ENCODE measurements at places on chromosomes 6 and 20.

- DNase-seq = no peak
These were observed 177.7 kb downstream of the MRPL14 start for GRCh38 chr6:43949551-43949991.

DNA sequence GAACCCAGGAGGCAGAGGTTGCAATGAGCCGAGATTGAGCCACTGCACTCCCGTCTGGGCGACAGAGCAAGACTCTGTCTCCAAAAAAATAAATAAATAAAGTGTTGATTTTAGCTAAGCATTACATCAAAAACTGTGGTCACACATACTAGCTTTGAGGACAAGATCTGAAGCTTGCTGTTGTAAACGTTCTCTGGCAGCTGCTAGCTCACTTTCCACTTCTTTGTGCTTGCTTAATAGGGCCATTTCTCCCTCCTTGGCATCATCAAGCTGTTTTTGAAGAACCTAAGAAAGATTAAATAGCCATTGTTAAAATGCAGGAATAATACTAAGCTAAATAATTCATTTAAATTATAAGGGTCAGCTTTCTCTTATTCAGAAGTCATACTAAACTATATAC is 55.7 kb downstream of the FAM184A start:
- no peak for DNase-seq

DNA sequence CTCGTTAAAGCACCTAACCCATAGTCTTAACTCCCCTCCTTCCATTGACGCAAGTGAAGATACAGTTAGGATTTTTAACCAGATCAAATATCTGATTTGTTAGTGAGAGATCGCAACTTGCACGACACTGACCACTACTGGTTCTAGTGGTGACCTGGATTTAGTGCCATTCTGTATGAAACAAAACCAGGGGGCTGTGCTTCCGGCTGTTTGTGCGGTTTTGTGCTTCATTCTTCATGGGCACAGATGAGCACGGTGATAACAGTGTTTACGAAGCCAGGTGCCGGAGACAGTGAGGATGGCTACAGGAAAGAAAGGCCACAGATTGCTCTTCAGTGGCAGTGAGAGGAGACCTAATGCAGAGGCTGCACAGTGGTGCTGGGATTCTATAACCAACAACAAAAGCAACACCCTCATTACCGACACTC is 75.5 kb downstream of the NOL4L start:
- DNase-seq = peak; percentile 48

DNA sequence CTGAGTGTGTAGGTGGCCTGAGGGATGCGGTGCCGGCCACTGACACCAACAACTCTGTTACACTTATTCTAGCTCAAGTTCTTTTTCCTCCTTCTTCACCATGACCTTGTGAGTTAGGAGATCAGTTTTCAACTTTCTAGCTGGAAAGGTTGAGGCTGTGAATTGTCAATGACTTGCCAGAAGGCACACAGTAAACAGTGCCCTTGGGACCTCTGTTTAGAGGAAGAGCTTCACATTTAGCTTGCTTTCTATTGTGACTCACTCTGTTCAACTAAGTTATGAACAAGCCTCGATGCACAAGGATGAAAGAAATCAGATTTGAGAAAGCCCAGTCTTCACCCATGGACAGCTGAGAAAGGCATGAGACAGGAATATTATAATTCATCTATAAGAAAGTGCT is 455.6 kb downstream of the MAFB start:
- DNase-seq = no peak

DNA sequence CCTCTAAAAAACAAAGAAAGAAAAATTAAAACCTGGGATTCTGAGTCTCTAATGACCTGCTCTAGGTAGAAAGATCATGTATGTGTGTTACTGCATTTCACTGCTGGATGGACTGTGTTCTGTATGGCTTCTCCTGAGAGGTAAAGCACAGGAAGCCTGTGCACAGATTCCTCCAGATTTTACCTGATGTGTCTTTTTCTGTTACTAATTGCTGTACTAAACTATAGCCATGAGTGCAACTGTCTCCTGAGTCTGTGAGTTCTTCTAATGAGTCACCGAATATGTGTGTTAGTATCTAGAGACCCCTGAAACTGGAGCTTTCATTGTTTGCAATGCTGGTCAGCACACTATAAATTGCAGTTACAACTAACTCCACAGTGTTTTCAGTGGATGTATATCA is 270.8 kb downstream of the CDKAL1 start:
- DNase-seq = no peak

DNA sequence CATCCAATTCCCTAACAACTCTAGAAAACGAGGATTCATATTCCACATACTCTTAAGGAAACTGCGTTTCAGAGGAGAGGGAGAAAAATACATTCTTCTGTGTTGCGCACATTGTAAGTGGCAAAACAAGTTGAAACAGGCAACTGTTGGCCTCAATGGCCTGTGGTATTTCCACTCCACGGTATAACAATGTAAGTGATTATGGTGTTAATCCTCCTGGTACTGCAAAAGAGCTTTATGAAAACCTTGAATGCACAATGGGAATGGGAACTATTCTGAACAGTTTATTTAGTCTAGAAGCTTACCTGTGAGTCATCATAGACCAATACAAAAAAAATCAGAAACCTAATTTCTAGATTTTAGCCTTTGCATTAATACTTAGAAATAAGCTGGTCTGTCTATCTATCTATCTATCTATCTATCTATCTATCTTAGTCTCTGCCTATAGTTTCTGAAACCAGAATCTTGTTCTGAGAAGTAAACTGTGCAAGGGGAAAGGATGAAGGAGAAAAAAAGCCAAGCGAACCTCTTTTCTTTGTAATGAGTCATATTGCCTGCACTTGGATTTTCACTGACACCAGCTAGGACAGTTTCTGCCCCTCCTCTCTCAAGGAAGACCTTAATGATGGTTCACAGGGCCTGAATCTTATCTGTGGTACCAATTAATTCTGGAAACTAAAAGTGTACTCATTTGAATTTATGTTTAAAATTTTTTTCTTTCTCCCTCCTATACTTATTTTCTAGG is 101.5 kb downstream of the RNF144B start:
- DNase-seq = no peak

DNA sequence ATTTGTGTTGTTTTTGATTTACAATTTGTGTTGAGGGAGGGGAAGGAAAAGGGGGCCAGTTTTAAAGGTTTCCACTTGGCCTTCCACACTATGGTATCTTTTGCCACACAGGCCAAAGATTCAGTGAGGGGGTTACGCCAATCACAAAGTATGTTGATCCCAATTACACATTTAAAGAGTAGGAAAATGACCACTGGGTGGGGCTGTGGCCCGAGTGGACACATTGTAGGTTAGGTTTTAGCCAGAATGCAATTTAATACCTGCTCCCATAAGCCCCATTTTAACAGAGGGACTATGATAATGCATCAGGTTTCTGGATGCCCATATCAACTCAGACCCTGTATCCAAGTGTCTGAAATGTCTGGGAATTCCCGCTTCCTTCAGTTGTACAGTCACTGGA is 15.6 kb downstream of the VGLL2 start:
- DNase-seq = no peak

DNA sequence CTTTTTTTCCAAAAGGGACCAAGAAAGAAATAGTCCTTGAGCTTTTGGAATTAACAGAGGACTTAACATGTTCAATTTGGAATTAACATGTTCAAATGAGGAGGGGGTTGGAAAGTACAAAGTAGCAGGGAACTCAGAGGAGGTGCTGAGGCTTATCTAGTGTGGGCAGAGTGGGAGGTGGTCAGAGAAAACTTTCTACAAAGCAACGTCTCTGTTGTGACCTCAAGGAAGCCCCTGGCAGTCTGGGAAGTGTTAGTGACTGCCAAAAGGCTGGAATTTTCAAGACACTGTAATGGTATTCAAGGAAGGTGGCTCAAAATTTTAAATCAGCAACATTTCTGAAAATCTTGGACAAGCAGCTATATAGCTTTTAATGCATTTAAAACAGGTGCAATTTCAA is 7.3 kb downstream of the ECI2 start:
- no peak for DNase-seq

GRCh38 chr20:20237093-20237959 is 130.6 kb upstream of the INSM1 start:
- no peak for DNase-seq

GRCh38 chr20:50572938-50573777 is 63.0 kb downstream of the PTPN1 start:
- DNase-seq = no peak

- DNase-seq = no peak
These were observed 1.8 kb downstream of the SPATA2 start for GRCh38 chr20:49913399-49914047.

DNA sequence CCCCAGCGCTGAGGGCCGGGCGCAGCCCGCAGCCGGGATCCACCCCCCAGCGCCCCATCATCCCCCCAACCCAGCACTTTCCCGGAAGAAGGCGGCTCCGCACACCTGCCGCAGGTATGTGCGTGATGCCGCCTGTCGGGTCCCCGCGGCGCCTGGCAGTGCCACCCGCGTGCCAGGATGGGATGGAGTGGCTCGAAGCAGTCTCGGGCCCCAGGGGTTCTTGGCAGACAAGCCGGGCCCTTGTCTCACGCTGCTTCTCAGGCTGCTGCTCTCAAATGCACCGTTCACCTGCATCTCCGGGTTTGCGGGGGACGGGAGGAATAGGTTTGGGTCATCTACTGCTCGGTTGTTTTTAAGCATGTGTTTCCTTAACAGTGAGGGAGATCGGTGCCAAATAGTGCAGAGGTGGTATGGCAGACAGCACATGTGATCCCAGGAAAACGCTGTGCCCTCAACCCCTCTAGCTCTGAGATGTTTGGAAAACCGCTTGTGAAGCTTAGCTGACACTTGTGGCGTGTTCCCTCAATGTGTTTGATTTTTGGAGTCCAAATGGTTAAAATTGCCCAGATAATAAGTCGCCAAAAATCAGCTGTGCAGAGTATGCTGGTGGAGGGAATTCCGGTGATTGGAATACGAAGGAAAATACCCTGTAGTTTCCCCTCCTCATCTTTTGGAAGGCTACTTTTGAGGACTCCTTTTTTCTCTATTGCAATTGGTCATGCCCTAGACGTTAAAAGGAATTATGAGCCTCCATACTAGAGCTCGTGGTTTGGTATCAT is 926 bp downstream of the MYLIP start:
- no peak for DNase-seq

- DNase-seq = no peak
These were observed 9.0 kb upstream of the NCOA6 start for GRCh38 chr20:34834459-34834893.
